A549 (cell line): ENCODE measurements at places on chromosomes 11 and 22. TPM values are rescaled to one million over a fixed set of nuclear protein-coding genes. Genes with fewer than 3 reads are reported as not detected.

DNA sequence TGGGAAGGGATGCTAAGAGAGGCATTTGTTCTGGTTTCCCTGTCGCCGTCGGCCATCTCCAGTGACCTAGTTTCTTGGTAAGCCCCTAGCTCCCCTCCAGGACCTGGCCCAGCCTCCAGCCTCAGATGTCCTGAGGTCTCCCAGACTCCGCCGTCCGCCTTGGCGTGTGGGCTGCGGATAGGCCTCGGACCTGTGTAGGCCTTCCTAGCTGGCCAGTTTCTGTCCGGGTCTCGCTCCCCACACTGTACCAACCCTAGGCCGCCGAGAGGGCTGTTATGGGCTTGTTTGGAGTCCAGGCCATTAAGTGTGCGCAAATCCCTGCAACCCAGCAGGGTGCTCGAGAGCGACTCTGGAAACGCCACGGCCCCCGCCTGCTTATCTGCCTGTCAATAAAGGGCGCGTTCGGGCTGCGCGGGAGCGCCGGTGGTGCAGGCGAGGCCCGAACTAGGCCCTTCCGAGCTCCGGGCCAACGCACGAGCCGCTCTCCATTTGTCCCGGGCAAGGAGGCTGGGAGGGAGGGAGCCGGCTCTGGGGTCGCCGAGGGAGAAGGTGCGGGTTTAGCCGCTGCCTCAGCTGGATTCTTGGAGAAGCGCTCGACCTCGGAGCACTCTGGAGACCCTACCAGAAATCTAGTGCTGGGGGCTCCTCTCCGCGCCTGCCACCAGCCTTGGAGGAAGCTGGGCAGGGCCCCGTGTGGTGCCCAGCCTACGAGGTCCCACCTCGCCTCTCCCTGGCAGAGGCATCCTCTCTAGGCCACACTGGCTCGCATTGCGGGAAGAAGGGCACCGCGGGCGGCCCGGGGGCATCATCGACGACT is 8.7 kb upstream of the PAX6 start:
- DNase-seq: no peak

DNA sequence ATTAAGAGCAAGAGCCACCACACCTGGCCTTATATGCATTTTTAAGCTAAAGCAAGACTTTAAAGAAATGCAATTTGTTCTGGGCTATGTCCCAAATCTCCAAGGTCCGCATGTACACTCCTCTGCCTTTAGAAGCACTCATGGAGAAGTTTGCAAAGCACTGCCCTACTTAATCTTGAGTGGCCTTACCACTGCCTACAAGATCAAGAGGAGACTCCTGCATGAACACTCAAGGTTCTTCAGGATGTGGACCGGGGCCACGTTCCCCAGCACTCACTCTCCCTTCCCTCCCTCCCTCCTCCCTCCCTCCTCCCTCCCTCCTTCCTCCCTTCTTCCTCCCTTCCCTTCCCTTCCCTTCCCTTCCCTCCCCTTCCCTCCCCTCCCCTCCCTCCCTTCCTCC is 63.2 kb upstream of the HSPA8 start:
- DNase-seq: no peak

- no peak for DNase-seq
These were observed 111.3 kb upstream of the PAX6 start for GRCh38 chr11:31922450-31922849.

- no peak for DNase-seq
These were observed 58.1 kb downstream of the SWAP70 start for GRCh38 chr11:9722023-9722422.

DNA sequence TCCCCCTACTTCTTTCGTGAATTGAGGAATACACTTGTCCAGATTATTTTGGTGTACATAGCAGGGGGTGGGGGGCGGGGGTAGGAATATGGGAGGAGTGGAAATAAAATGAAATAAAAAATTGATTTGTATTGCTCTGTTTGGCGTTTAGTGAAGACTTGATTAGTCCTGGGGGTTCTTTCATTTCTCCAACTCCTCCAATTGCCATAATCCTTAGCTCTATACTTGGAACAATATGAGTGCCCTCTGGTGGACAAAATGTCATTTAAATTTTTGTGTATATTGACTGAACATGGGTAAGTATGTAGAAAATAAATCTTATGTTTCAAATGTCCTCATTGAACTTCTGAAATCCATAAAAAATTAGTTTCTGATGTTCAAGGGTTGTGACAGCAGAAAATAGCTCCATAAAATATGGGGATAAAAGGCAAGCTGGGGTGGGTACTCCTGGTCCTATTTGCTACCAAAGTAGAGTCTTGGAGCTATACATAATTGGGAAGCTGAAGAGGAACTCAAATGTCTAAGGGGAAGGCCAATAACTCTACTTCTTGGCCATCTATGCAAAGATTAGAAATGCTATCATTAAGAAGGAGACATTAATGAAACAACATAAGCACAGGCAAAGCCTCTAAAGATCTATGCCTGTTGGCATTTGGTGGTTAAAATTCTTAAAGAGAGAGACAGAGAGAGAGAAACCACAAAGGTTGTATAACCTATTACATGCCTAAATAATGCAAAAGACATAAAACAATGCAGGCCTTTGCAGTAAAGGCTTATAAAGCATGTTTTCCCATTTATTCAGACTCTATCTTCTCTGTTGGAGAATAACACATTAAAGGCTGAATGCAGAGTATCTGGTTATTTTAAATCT is 421.6 kb downstream of the METTL15 start:
- DNase-seq: peak; percentile 40

The PANX3 gene
- polyA plus RNA-seq: not detected in 3 replicates

The SLC22A6 gene
- polyA plus RNA-seq: not detected in 3 replicates
